ENCODE measurements at places on chromosomes 6 and 20.
A peak's percentile ranks its signal among the peaks of the same experiment; 100 is the strongest.

DNA sequence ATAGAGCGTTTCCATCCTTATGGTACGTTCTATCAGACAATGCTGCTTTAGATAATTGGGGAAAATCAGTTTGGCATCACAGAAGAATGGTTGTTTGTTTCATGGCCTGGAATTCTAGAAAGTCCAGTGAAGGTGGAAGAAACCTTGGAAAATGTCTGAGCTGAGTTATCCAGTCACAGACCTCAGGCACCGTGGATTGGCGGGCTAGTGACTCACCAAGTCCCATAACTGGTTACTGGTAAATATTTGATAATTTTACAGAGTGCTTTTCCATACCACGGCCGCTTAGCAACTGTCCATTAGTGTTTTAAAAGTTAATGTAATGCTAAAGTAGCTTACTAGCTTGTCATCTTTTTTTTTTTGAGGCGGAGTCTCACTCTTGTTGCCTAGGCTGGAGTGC lies 99.4 kb downstream of the SLC35B3 start:
- H3K27ac ChIP-seq = no peak overlapping the region
- H3K4me3 ChIP-seq = no peak overlapping the region
- no peak for DNase-seq
- no peaks in the 10 kb centered on the region for H3K27me3 ChIP-seq

DNA sequence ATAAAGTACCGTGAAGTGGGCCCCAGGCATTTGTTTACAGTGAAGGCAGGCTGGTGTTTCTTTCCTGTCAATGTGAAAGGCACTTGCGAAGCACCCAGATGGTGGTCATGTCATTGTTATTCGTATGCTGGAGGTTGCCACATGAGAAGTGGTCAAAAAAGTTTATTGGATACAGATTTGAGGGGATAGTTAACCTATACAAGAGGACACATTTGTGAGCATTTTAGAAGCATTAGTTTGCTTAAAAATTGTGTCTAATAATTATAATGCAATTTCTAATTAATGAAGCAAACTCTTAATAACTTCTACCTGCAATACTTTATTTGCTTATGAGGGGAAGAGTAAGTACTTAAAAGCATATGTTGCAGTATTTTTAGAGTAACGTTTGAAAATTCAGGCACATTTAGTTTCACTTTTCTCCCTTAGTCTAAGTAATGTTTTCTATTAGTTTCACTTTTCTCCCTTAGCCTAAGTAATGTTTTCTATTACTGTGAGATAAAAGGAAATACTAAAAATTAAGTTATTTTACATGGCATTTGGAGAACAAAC lies 120.7 kb upstream of the CLDN20 start:
- H3K4me3 ChIP-seq = peak overlapping the region; percentile 73
- H3K27ac ChIP-seq = peak overlapping the region; percentile 85
- no peak for DNase-seq

- no peak for DNase-seq
- no peak overlapping the region for H3K27ac ChIP-seq
- H3K27me3 ChIP-seq = peaks cover 4% of the 10 kb centered on the region
- H3K36me3 ChIP-seq = peaks cover 6% of the 10 kb centered on the region
- H3K4me1 ChIP-seq = peaks cover 16% of the 10 kb centered on the region
Observed at GRCh38 chr6:139378882-139379341, 4.5 kb upstream of the CITED2 start.

GRCh38 chr6:24933868-24934401 lies 1.8 kb downstream of the RIPOR2 start:
- peaks cover 6% of the 10 kb centered on the region for H3K36me3 ChIP-seq
- peak overlapping the region; percentile 97 for H3K4me3 ChIP-seq
- no peaks in the 10 kb centered on the region for H3K27me3 ChIP-seq
- no peak for DNase-seq
- H3K4me1 ChIP-seq = peaks cover 91% of the 10 kb centered on the region
- peak overlapping the region; percentile 96 for H3K27ac ChIP-seq

DNA sequence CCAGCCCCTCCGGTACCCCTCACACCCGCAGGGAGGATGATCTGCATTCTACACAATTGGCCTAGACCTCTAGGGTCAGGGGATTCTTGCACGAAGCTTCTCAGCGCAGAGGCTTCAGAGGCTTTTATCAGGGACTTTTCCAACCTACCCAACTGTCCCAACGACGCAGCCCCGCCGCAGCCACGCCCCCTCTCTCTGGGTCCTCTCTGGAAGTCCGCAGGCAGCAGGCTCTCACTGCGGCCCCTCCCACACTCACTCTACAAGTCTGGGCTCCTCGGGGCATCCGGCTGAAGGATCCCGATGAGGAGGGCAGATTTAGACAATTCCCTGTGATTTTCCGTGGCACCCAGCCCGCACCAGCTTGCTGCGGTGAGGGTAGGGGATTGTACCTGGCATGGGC lies 227.7 kb upstream of the RNF24 start:
- H3K27ac ChIP-seq = no peak overlapping the region
- no peak overlapping the region for H3K4me3 ChIP-seq
- H3K4me1 ChIP-seq = no peaks in the 10 kb centered on the region
